Dorsolateral prefrontal cortex (tissue), 122 donors: ENCODE measurements at places on chromosomes 4 and X. TPM values are rescaled to one million over a fixed set of nuclear protein-coding genes. Genes with fewer than 3 reads are reported as not detected.

GRCh38 chr4:99403380-99404184 lies 31.6 kb downstream of the ADH7 start:
- no peak for DNase-seq

GRCh38 chr4:102734116-102734515 lies 26.7 kb downstream of the MANBA start:
- DNase-seq, result no peak

GRCh38 chr4:167826281-167826680 lies 266.1 kb upstream of the ANXA10 start:
- DNase-seq, result no peak

- no peak for DNase-seq
Measured at GRCh38 chrX:23334521-23334847, 165 bp upstream of the PTCHD1 start.

DNA sequence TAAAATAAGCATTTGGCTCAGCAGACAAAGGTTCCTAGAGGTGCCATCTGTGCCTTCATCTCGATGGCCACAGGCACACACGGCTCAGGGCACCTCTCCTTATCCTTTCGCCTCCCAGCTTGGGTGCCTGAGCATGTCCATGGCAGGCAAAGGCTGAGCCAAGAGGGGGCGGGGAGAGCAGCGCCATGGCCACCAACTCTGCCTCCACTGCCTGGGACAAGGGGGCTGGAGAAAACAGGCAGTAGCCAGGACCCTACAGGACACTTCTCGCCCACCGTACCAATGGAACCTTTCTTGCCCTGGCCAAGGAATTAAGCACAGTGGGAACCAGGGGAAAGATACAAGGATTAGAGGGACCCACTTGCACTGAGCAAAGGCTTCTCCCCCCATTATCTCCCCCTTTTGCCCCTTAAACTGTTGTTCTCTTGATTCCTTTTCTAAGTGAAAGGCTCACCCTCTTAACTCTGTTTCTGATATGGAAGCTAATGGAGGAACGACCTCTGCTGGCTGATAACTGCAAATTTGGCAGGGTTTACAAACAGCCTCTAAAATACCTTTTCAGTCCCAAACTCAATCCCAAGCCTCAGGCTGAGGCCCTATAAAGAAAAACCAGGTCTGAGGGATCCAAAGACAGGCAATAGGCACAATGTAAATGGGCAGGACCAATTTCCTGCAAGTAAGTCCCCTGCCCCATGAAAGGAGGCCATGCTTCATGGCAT lies 335.2 kb downstream of the ADAM29 start:
- DNase-seq, result no peak

- DNase-seq, result no peak
Measured at GRCh38 chr4:59712470-59712869, 1487.7 kb upstream of the ADGRL3 start.

Gene MAGEE1
- 75.8 TPM for total RNA-seq
